NCI-H460 (cell line): ENCODE measurements at places on chromosomes 11 and 22.

DNA sequence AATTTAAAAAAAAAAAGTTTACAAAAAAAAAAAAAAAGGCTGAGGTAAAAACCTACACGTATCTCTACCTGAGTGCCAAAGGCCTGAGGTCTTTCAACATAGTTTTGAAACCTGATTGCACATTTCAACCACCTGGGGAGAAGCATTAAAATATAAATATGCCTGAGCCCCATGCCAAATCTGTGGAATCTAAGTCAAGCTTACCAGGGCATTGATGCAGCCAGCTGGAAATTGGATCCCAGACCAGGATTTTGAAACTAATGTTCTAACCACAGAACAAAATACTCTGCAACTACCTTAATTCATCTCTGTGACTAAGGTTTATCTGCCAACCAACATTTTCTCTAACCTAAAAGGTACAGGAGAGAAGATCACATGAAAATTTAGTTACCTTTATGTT is 38.8 kb upstream of the CHRNA10 start:
- no peak for DNase-seq

DNA sequence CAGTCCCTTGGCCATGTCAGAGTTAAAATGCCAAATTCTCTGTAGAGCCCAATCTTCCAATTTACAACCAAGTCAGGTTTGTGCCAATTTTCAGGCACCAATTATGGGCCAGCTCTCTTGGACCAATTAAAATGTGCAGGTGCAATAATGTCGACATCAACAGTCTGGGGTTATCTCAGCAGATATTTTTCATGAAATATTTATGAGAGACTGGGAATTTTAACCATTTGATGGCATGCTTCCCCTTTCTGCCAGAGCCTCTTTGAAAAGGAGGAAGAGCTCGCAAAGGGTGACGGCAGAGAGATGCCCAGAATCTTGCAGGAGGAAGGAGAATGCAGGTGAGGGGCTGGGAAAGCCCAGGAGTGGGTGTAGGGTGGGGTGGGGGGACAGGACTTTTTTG is 100.8 kb upstream of the SYT13 start:
- DNase-seq: no peak

GRCh38 chr11:100575860-100576717 is 111.0 kb upstream of the ARHGAP42 start:
- DNase-seq: peak; percentile 56

DNA sequence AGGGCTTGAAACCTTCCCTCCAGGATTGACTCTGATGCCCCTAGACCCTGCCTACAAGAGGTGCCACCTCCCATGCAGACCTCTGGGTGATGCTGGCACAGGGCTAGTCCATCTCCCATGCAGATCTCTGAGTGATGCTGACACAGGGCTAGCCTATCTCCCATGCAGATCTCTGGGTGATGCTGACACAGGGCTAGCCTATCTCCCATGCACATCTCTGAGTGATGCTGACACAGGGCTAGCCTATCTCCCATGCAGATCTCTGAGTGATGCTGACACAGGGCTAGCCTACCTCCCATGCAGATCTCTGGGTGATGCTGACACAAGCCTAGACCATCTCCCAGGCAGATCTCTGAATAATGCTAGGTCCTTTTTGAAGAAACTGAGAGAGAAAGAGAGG is 321.7 kb downstream of the NTM start:
- no peak for DNase-seq

GRCh38 chr22:30044369-30044768 is 35.9 kb upstream of the HORMAD2 start:
- no peak for DNase-seq

DNA sequence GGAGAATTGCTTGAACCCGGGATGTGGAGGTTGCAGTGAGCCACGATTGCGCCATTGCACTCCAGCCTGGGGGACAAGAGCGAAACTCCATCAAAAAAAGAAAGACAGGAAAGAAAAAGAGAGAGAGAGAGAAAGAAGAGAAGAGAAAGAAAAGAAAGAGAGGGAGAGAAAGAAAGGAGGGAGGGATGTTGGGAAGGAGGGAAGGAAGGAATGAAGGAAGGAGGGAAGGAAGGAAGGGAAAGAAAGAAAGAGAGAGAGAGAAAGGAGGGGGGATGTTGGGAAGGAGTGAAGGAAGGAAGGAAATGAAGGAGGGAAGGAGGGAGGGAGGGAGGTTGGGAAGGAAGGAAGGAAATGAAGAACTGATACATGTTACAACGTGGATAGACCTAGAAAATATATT is 12.3 kb upstream of the SPINDOC start:
- DNase-seq: no peak

DNA sequence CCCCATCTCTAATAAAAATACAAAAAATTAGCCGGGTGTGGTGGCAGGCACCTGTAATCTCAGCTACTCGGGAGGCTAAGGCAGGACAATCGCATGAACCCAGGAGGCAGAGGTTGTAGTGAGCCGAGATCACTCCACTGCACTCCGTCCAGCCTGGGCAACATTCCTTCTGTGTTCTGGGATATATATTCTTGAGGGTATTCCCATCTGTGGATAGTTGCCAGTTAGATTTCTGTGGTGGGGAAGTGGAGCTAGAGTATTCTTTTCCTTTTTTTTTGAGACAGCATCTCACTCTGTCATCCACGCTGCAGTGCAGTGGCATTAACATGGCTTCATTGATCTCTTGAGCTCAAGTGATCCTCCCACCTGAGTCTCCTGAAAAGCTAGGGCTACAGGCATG is 9.1 kb upstream of the ZNF74 start:
- no peak for DNase-seq

DNA sequence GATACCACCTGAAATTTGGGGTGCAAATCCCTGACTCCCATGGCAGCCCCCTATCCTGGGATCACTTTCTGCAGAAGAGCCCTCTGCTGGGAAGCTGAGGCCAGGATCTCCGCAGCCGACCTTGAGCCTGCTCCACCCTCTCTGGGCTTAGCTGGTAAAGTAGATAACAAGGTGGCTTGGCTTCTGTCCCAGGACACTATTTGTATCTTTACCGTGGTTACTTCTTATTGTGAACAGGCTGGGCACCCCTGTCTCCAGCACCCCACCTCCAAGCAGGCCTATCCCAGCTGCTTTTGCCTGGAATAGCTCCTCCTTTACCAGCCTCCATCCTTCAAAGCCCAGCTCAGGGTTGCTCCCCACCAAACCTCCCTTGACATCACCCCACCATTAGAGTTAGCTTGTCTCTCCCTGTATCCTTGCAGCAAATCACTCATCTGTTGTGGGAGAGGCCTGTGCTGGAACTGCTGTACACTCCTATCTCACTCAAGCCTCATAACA is 35.2 kb upstream of the P2RY2 start:
- DNase-seq: no peak

DNA sequence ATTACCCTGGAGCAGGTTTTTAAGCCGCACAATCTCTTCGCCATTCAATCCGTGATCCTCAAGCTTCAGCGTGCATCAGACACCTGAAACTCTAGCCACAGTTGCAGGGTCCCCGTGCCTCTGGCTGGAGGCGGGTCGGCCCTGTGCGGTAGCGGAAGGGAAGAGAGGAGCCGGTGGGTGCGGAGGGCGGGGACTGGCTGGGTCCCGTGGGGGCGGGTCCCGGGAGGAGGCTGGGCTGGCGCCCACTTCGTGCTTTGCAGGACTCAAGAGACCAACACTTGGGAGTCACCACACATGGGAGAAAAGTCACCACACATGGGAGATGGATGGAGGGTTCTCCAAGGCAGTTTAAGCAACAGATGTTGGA is 772 bp downstream of the C22orf15 start:
- no peak for DNase-seq

GRCh38 chr22:39405346-39406085 is 5.9 kb downstream of the TAB1 start:
- no peak for DNase-seq

DNA sequence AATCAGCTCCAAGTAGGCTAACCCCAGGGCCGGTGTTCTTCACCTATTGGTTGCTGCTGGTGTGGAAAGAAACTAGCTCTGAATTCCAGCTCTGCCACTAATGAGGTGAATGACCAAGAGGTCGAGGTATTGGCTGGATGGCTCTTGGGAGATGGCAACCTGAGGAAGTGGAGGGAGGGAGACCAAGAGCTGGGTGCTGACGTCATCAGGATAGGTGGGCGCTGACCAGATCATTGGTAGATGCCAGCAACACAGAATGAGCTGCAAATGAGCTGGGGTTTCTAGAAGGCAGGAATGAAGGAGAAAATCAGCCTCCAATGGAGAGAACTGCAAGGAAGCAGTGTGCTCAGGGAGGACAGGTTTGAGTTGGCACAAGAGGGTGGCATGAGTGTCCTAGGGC is 14.7 kb upstream of the CSF2RB start:
- no peak for DNase-seq

GRCh38 chr11:132650969-132651720 is 881.2 kb downstream of the OPCML start:
- DNase-seq: peak; percentile 8

DNA sequence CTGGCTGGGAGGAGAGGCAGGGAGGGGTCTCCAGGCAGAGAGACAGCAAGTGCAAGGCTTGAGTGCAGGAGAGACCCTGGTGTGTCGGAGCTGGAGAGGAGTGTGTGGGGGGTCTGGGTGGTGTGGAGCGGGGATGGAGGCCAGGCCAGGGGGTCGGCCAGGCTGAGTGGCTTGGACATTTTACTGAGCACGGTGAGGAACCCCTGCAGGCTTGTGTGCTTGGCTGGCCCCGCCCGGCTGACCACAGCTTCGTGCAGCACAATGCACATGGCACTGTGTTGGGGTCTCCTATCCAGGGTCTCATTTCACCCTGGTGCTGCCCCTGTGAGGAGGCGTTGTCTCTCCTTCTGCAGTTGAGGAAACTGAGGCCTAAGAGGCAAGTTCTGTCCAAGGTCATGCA is 5.6 kb downstream of the MYEOV start:
- no peak for DNase-seq

- DNase-seq: no peak
Measured at GRCh38 chr22:28882545-28882877, 861 bp upstream of the ZNRF3 start.

- no peak for DNase-seq
Measured at GRCh38 chr22:35292786-35293185, 6.9 kb upstream of the TOM1 start.

DNA sequence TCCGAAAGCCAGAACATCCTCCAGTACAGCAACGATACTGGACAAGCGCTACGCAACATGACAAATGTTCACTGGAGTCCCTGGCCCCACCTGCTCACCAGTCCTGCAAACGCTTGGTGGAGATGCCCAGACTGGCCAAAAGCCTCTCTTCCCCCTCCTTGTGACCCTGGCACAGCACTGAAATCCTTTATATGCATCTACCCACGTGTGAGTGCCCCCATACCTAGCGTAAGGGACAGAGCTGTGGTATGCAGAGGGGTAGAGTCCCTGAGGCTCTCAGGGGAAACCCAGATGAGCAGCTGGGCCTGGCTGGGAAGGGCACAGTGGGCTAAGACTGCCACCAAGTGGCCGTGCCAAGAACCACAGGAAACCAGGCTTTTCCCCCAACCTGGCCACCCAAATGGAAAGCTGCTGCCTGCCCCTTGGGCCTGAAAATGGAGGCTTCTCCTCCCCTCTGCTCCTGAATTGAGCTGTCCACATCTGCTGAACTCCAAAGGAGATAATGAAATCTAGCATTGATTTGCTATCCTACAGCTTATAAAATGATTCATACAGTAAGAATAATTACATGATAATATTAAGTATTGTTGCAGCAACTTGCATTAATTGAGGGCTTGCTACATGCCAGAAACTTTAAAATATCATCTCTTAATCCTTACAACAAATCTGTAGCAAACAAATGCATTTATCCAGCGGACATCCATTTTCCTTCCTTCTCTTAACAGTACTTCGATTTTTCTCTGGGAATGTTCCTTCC is 24.8 kb upstream of the TTC12 start:
- peak; percentile 48 for DNase-seq

- no peak for DNase-seq
Measured at GRCh38 chr22:24039046-24039445, 27.9 kb downstream of the CABIN1 start.
